ENCODE measurements at places on chromosomes 11 and 22.

DNA sequence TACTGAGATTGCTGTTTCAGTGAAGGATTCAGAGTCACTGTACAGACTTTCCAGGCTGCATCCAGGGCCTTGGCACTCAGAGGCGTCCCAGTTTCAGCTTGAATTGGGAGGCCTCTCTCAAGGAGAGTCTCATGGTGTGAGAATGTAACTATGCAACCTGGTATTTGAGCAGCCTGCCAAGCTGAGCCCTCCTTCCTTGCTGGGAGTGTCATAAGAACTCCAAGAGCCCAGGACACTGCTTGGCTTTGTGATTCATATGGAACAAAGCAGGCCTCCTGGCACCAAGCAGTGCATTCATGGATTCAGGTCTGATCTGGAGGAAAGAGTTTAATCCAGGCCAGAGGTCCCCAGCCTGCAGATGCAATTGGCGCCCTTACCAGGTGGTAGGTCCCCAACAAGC is 171.7 kb downstream of the DBX1 start:
- DNase-seq, result no peak

DNA sequence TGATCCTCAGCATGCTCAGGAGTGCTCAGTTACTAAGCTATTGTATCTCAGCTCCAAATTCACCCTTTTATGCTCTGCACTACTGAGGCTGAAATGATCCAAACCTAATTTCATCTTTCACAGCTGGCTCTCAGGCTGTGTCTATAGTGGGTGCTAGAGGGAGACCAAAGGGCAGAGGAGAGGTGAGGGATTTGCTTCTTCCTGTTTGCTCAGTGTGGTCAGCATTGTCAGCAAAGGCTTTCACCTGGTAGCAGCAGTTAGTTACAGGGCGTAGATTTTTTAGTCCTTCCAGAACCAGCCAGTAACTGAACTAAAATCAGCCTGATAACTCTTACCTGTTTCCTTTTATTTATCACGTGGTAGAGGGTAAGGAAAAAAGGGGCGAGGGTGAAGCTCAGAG is 33.2 kb downstream of the XRCC6 start:
- no peak for DNase-seq

DNA sequence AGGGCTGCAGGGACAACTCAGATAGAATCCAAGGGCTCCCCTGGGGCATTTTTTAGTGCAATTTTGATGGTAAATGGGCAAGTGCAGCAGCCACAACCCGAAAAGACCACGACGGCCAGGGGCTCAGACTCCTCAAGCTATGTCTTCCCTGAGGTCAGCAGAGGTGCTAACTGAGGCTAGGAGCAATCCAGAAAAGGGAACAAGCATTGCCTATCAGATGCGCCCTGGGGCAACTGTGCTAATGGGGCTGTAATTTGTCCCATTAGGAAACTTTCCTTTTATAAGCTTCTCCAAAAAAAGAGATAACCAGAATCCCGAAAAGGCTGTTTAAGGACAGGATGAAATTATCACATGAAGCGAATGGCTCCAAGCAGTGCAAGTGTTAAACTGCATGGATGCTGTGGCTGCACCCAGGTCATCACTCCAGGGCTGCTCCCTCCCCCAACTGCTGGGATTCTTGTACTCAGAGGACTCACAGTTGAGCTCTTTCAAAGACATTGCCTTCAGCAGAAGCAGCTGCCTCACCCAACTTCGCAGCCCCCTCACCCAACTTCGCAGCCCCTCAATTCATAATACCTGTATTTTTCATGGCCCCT is 2.8 kb upstream of the CD3E start:
- DNase-seq, result no peak

DNA sequence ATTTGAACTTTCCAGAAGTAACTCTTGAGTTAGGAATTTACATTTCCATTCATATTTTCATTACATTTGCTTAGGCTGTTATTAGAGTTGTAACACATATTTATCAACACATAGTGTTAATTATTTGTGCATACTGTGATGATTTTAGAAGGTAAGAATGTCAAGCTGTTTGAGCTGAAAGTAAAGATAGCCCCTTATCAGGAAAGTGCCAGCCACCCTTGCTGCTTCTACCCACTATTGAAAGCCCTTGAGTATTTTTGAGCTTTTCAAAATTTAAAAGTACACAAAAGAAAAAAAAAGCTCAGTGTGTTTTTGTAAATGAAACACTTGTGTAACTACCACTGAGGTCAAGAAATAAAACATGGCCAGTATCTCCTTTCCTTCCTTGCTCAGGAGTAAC is 8.0 kb downstream of the APLP2 start:
- no peak for DNase-seq

- no peak for DNase-seq
Observed at GRCh38 chr11:35905646-35906276, 38.1 kb upstream of the LDLRAD3 start.

DNA sequence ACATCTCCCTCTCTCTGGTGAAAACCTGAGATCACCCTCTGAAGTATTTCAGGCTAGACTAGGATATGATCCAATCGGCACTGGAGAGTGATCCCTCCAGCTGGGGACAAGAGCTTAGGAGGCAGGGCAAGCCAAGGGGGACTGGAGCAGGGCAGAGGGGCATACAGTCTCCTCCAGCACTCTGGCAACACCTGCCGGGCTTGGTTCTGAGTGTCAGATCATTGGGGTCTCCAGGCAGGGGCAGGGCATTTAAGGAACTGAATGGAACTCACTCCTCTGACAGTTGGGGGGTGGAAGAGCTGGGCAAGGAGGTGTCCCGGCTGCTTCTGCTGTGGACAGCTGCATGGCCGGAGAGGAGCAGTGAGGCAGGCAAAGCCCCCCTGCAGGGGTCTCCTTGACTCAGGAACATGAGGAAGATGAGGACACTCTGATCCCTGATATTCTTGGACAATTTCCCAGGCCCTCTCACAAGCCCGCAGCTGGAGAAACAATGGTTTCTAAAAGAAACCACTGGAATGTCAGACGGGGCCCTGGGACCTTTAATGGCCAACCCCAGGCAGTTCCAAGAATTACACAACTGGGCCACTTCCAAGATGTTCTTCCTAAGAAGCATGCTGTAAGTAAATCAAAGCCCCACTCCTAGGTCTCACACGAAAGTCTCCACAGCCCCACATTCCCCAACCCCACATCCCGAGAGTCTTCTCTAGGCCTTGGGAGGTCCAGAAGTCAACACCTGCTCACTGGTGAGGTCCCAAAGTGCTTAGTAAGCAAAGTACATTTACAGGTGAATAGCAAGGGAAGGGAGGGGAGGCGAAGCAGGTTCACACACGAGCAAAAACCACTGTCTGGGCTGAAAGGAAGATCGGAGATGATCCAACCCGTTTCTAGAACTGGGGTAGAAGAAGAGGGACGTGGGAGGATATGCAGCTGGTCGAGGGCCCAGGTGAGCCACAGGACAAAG is 1.2 kb upstream of the CCDC86 start:
- DNase-seq, result no peak

- DNase-seq, result no peak
Observed at GRCh38 chr11:67027483-67027930, 4.6 kb downstream of the SYT12 start.

DNA sequence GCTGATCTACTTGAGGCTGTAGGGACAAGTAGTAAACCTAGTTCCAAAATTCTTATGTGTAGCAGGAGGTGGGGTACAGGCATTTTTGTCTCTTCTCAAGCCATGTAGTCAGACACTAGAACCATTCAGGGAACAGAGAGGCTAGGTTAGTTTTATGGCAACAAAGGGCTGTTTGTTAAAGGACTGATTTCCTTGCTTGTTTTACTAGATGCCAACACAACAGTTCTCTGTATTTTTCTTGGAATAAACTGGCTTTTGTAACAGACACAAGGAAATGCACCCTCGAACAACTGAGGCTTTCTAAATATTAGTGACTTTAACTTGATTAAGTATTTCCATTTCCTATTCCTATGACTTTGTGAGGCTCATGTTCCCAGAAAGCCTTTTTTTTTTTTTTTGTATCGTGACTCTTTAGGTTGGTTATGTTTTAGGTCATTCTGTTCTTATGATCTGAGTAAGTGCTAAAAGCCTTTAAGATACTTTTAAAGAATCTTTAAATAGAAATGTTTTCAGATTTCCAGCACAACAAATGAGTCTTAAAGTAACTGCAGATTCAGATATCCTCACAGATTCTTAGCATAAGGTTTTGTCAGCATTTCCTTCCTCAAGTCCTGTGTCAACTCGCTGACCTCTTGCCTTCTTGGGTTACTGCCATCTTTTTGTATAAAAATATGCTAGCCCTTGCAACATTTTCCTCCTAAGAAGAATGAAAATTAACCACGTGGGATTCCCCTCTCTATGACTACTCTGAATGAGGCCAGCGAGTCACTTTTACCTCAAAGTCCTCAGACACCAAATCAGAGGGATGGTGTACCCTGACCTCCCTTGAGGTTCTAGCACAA is 92.5 kb downstream of the CCDC83 start:
- no peak for DNase-seq

- DNase-seq, result no peak
Observed at GRCh38 chr11:42996421-42997307, 315.1 kb upstream of the API5 start.

DNA sequence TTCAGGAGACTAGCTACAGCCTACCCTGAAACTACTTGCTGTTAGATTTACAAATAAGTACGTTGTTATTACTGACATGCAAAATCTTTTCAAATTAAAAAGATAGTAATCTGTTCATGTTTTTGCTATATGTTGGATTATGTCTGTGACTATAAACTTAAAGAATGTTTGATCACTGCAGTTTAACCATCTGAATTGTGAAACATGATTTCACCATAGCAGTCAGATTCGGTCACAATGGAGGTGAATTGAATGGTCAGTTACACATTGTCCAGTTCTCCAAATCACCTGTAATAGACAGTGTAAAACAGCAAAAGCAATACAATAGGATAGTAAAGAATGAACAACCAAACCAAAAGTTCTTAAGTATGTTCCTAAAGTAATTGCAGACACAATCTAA is 43.3 kb downstream of the CCDC83 start:
- no peak for DNase-seq

DNA sequence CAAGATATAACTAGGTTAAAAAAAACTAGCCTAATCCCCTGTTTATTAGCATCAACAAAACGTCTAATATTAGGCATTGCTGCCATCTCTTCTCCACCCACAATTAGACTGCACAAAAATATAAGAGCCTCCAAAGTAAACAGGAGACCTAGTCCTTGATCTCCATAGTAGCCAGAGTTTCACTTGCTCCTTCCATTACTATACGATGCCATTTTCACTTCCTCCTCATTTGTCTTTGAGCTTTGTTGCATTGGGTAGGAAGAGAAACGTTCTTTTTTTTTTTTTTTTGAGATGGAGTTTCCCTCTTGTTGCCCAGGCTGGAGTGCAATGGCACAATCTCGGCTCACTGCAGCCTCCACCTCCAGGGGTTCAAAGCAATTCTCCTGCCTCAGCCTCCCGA is 42.3 kb upstream of the RDX start:
- no peak for DNase-seq

All from activated naive CD4-positive, alpha-beta T cell (primary cell).